ENCODE measurements at places on chromosomes 2 and 18.

- no peak for DNase-seq
Measured at GRCh38 chr2:46634905-46635304, 155.5 kb downstream of the TMEM247 start.

DNA sequence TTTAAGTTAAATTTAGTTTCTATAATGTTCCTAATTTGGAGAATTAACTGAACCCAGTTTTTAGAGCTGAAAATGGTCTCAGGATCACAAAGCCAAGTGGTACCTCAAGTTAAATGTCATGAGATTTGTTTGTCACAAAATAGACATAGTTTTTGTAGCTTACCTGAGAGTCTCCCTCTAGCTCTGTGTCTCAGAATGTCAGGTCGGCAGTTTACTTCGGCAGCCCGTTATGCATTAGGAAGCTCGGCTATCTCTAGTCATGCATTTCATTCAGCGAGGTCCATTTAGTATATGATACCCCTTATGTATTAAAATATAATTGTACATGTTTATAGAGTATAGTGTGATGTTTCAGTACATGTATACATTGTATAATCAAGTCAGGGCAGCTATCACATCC lies 155.6 kb downstream of the EML6 start:
- no peak for DNase-seq

DNA sequence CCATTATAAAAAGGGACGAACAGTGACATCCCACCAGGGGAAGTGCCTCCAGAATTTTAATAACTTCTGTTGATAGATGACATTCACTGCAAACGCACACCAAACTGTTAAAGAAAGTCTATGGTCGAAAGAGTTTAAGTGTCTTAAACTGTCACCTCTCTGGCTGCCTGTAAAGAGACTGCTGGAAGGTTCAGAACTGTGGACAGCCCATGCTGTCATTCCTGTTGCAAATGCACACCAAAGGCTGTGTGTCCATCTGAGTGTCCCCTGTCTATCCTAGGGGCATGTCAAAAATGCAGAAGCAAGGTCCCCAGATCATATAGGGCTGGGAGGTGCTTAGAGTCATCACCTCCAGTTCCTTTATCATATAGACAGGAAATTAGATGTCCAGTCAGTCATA lies 171.8 kb downstream of the CYRIA start:
- DNase-seq = no peak

- no peak for DNase-seq
Measured at GRCh38 chr18:13889671-13890070, 25.7 kb downstream of the MC2R start.

- DNase-seq = no peak
Measured at GRCh38 chr2:238227587-238228032, 12.2 kb downstream of the HES6 start.

DNA sequence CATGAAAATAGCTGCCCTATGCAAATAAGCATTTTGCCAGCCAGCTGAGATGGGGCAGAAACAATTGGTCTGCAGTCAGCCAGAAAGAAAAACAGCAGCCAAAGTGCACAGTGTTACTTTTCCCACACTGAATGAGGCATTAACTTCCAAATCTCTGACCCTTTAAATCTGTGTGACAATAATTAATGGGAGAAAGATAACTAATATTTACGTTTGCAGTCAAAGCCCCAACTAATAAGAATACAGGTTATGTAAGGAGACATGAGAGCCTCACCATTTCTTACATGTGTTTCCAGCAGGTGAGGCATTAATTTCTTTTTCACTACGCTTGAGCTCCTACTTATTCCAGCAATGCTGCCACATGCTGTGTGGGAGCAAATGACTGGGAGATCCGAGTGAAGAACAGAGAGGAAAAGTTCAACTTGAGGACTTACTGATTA lies 339.0 kb downstream of the SATB2 start:
- DNase-seq = no peak

DNA sequence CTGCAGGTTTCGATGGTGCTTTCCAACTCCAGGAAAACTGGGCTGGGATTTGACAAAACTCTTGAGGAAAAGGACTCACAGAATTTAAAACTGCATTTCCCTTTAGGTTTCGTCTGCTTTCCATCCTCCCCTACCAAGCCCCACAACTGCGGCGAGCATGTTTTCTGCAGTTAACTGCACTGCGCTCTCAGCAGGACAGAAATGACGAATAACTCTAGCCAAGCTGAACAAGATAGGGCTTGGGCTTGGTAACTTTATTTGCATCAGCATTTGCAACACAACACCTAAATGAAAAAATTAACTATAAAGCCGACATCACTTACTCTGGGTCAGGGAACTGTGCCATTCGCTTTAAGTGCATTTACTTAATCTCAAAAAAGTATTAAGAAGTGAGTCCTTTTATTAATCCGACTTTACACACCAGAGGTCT lies 669 bp upstream of the PIKFYVE start:
- no peak for DNase-seq
